ENCODE measurements at places on chromosomes 13 and 19.

- no peak for DNase-seq
Observed at GRCh38 chr13:101139081-101139480, 277.2 kb downstream of the NALCN start.

DNA sequence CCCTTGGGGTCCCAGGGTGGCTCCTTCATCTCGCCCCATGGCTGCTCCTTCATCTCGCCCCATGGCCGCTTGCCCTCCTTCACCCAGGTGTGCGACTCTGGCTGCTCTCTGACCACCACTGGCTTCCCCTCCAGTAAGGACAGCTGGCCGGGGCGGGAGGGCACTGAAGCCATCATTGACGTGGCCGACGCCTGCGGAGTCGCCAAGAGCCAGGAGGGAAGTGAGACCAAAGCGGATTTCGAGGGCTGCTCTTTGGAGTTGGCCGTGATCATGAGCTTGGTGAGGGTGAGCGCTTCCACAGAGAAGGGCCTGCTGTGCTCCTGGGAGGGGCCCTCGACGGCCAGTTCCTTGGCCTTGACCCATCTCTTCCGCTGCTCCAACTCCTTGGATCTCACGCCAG is 4.0 kb upstream of the COX6B2 start:
- no peak for DNase-seq

DNA sequence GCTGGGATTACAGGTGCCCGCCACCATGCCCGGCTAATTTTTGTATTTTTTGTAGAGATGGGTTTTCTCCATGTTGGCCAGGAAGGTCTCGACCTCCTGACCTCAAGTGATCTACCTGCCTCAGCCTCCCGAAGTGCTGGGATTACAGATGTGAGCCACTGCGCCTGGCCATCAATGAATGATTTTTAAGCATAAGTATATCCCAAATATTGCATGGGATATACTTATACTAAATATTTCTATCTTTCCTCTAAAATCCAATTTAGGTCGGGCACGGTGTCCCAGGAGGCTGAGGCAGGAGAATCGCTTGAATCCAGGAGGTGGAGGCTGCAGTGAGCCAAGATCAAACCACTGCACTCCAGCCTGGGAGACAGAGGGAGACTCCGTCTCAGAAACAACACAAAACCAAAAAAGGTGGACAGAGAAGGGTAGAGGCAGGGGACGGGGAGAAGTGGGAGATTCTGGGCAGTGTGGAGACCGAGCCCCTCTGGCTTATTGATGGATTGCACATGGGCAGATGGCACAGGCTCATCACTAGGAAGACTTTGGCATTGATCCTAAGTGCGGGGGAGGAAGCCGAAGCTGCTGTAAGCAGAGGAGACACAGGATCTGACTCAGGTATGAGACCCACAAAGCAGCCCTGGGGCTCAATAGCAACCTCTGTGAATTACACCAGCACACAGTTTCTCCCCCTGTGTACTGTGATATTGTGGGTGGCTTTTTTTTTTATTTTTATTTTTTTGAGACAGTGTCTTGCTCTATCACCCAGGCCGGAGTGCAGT is 13.5 kb downstream of the ARRDC5 start:
- DNase-seq = no peak

- no peak for DNase-seq
Observed at GRCh38 chr13:39232401-39232980, 194.2 kb downstream of the NHLRC3 start.

DNA sequence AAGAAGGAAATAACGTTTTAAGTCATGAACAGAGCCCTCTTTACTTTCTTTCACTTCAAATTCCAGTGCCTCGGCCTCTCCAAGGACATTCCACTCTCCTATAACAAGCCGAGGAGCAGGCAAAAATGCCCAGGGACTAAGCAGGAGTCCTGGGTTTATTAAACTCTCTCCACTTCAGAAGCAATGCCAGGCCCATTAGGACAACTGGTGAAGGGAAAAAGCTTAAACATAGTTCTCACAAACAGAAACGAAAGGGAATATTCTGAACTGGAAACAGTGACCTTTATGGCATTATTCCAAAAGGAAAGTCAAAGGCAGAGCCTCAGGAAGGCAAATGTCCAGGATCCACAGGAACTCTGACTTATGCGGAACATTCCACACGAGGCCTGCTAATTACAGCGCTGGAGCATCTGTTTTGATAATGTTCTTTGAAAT is 30.9 kb upstream of the MED4 start:
- DNase-seq = no peak

GRCh38 chr19:2720777-2721569 is at the start of gene DIRAS1:
DIRAS1 (minus strand) TSS chr19:2721372; CDS start chr19:2717806, 3,566 bp downstream.
- DNase-seq = no peak

GRCh38 chr13:49271264-49271663 is 23.5 kb downstream of the CDADC1 start:
- no peak for DNase-seq
